ENCODE measurements at places on chromosomes 1 and 21. TPM values are rescaled to one million over a fixed set of nuclear protein-coding genes. Genes with fewer than 3 reads are reported as not detected.
A peak's percentile ranks its signal among the peaks of the same experiment; 100 is the strongest.

- ATAC-seq, result no peak
Observed at GRCh38 chr21:16423921-16424320, 694.1 kb downstream of the USP25 start.

DNA sequence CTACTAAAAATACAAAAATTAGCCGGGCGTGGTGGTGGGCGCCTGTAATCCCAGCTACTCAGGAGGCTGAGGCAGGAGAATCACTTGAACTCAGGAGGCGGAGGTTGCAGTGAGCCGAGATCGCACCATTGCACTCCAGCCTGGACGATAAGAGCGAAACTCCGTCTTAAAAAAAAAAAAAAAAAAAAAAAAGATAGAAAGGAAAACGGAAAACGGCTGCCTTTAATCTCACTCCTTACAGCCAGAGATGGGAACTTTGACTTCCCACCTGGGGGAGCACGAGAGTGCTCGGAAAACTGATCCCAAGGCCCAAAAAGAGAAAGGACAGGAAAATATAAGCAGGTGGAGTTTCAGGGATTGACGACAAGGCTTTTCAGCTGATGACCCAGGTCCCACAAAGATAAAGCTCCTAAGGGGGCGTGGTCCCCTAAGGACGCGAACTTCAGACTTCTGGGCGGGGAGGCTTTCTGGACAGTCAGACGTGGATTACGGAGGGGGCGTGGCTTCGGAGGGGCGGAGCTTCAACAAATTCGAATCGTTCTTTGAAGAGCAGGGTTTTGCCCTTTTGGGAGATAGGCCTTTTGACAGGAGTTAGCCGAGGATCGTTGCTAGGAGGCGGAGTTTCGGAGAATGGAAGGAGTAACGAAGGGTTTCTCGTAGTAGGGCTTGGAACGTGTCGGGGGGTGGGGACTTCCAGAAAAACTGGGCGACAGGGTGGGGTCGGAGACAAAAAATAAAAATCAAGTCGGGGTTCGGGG, 958 bp upstream of the CKS1B start:
- ATAC-seq, result peak; percentile 35

- no peak for ATAC-seq
Observed at GRCh38 chr1:10320336-10320735, 78.5 kb upstream of the PGD start.

GRCh38 chr1:230236301-230237008, 169.4 kb downstream of the GALNT2 start:
- no peak for ATAC-seq

DNA sequence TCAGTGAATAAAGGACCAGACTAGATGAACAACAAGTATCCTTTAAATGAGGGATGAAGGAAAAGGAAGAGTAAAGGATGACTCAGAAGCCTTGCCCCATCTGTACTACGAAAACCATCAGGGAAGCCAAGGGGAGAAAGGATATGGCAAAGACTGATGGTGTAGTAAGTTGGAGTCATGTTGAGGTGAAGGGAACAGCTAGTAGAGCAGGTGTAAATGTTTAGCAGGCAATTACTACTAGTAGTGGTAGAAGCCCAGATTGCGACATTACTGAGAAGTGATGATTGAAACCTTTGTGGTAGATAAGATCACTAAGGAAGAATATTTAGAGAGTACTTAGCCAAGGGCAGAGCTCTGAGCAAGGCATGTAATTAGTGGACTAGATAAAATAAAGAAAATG, 84.0 kb downstream of the PHTF1 start:
- no peak for ATAC-seq

GRCh38 chr1:169072945-169073725, 33.4 kb upstream of the ATP1B1 start:
- ATAC-seq, result no peak

GRCh38 chr1:93758842-93759515, 77.3 kb upstream of the BCAR3 start:
- ATAC-seq, result no peak

- no peak for ATAC-seq
Observed at GRCh38 chr1:225146478-225146877, 217.0 kb downstream of the DNAH14 start.

The NT5C1A gene
- total RNA-seq, result not detected

DNA sequence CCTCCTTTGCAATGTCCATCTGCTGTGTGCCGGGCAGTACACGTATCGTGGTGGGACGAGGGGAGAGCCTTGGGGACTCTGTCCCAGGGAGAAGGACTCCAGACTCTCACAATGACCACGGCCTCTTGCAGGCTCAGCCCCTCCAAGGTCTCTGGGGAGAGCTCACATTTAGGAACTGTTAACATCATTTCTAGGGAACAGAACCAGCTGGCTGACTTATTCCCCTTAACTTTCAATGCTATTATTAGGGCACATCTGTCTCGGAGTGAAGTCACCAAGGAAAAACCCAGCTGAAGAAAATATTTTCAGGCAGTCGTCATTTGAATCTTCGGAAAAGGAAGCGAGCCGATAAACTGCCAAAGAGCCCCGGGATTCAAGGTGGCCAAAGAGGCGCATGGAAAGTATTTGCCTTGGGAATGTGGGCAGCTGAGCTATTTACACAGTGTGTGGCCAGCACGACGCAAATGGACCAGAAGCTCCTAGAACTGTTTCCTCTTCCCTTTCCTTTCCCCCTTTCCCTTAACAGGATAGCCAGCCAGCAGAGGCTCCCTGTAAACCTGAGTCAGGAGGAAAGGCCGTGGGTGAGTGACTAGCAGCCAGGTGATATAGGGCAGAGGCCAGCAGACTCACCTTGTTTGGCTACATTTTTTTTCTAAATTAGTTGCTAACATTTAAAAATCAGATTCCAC, 74.5 kb downstream of the ITPKB start:
- peak; percentile 50 for ATAC-seq

DNA sequence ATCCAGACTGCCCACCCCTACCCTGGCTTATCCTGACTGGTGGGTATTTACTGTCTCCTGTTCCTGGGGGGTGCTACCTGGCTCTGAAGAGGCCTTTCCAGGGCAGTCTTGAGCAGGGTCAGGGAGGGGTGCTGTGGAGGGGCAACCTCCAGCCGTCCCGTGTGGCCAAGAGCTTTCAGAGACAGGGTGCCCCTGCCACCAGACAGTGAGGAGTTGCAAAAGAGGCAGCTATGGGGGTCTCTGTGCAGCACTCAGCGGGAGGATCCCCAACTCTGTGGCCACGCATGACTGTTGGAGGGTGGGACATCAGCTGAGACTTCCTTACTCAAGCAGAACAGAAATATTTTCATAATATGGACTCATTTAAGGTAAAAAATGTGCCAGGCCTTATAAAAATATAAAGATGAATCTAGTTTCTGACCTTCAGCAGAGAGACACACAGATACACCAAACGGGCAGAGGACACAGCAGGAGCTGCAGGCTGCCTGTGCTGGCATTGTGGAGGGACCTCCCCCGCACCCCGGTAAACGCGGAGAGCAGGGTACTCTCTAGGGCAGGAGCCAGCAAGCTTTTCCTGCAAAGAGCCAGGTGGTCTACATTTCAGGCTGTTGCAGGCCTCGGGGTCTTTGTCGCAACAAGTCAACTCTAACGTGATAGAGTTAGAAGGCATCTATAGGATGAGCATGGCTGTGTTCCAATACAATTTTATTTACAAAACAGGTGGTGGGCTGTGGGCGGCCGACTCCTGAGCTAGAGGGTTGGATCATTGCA, 252.6 kb downstream of the RHOU start:
- ATAC-seq, result no peak

GRCh38 chr1:183739741-183740271, 65.1 kb upstream of the RGL1 start:
- no peak for ATAC-seq

DNA sequence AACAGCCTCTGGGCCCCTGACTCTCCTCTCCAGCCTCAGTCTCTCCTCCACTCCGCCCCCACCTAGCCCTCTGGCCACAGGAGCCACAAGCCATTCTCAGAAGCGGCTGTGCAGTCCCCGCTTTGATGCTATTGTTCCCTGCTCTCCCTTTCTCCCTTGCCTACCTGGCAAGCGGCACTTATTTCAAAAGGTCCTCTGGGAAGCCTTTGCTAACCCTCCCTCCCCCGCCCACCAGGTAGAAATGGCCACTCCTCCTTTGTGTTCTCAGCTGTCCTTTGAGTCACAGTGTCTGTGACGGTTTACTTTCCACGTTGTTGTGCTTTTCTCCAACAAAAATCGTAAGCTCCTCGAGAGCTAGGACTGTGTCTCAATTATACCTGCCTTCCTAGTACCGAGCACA, 338.4 kb upstream of the PROX1 start:
- no peak for ATAC-seq

- ATAC-seq, result no peak
Observed at GRCh38 chr1:89760496-89760895, 60.3 kb upstream of the LRRC8D start.
